Activated T-cell treated with anti-CD3 and anti-CD28 coated beads for 1 hour (primary cell): ENCODE measurements at places on chromosomes 3 and 15.

DNA sequence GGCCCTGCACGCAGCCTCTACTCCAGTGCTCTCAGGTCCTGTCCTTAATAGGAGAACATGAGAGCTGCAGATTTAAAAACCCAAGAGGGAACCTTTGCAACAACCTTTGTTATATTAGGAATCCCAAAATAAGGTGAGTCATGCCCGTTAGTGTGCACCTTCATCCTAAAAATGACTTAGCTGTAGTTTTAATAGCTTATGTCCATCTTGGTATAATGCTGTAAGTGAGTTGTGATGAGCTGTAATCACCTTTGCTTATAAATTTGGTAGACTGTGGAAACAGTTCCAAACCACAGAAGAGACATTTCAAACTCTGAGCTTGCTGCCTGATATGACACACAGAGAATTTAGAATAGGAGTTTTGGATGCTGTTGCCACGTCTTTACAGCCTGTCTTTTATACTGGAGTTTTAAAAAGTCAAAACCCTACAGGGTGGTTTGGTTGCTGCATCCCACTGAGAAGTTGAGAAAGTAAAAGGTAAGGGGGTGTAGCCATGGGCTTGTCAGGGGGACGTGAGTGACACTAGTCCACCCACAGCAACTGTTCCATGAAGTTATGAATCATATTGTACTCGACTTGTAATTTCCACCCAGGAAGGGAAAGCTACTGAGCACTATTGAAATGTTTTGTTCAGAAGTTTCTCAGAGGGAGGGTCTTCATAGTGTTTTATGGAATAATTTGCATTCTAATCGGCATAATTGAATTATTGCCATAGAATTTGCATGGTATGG lies 27.4 kb upstream of the CD47 start:
- no peak for DNase-seq

GRCh38 chr3:43153216-43154083 lies 47.6 kb upstream of the POMGNT2 start:
- DNase-seq = no peak

- no peak for DNase-seq
Measured at GRCh38 chr3:158565076-158565475, 5.9 kb upstream of the MLF1 start.

- no peak for DNase-seq
Measured at GRCh38 chr15:42385206-42385979, 26.1 kb downstream of the CAPN3 start.

GRCh38 chr3:1374471-1374870 lies 281.6 kb downstream of the CNTN6 start:
- DNase-seq = no peak

- DNase-seq = no peak
Measured at GRCh38 chr3:31176045-31176444, 281.6 kb upstream of the GADL1 start.

- DNase-seq = no peak
Measured at GRCh38 chr3:46501702-46502101, 3.9 kb downstream of the RTP3 start.

DNA sequence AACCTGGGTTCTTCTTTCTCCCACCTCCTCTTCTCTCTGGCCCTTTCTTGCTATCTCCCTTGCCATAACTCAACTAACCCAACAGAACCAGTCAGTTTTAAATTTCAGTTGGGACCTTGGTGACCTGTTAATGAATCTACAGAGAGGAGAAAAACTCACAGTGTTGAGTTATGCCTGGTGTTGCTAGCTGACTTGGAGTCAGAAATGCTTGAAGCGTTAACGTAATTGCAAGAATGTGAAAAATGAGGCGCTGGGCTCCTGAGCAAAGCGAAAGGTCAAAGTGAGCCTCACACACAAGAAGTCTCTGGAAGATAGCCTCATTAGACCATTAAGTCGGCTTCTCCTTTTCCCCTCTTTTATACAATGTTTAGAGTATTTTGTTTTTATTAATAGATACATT lies 18.4 kb downstream of the MEIS2 start:
- no peak for DNase-seq

GRCh38 chr3:50395070-50395860 lies 35.9 kb upstream of the TMEM115 start:
- no peak for DNase-seq
